ENCODE measurements at places on chromosomes 3 and 15.

DNA sequence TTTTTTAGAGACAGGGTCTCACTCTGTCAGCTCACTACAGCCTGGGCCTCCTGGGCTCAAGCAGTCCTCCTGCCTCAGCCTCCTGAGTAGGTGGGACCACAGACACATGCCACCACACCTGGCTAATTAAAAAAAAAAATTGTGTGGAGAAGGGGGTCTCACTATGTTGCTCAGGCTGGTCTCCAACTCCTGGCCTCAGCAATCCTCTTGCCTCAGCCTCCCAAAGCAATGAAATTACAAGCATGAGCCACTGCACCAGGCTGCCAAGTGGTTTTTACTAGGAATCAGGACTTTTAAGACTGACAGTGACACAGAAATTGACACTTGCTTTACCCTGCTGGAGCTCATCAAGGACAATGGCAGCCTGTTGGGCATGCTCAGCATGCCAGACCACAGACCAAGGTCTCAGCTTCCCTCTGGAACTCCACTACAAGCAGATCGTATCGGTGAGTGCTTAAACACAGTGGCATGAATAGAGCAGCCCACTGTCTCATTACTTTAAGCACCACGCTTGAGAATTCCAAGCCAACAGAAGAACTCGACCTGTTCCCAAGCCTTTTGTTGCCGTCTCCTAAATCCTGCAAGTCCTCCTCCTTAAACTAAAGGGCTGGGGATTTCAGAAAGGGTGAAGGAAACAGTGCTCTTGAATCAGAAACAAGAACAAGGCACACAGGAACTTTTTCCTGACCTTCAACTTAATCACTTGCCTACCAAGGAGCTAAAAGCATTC, 41.4 kb downstream of the EOMES start:
- DNase-seq = peak; percentile 91

- DNase-seq = no peak
These were observed 120.7 kb upstream of the MDFIC2 start for GRCh38 chr3:70433091-70433490.

DNA sequence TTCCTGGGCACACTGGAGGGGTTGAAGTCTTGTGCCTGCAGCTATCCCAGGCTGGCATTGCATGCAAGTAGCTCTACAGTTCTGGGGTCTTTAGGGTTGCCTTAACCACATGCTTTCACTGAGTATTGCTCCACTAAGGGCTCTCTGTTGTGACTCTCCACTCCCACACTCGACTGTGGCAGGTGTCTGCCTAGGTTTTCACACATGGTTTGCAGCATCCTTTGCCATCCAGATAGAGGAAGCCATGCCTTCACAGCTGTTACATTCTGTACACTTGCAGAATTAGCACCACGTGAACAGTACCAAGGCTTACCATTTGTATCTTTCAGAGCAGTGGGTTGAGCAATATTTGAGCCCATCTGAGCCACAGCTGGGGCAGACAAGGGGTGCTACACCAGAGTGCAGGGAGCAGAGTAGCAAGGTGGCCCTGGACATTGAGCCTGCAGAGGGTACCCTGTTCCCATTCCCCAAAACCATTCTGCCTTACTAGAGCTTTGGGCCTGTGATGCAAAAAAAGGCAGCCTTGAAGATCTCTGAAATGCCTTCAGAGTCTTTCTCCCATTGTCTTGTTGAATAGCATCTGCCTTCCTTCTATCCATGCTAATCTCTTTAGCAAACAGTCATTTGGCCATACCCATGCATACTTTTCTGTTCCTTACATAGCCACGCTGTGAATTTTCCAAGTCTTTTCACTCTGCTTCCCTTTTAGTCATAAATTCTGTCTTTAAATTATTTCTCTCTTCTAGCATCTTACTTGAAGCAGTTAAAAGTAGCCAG, 95.2 kb upstream of the PLCL2 start:
- DNase-seq = no peak

DNA sequence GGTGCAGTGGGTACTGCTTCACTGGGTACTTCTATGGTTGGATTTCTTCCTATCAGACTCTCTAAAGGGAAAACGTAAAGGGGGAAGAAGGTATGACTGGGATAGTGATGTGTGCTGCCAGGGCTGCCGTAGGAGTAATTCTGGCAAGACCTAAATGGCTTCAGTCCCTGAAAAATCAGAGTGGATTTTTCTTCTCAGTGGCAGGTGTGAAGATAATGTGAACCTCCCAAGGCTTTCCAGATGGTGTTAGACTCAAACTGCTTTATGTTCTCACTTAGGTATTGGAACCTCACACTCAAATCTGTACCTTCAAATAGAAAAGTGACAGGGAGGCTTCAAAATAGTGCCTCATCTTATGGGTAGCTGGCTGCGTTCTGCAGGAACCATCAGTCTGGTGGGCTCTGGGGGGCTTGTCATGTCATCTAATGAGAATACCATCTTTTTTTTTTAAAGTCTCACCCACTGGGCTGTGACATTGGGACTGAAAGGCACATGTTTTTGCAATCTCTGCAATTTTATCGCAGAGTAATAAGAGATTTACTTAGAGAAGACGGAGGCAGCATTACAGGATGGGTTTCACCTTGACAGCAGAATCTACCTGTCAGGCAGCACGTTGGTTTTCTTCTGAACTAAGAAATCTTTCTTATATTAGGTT, 28.5 kb downstream of the MINDY4B start:
- no peak for DNase-seq

GRCh38 chr3:13427662-13428603, 7.8 kb upstream of the NUP210 start:
- no peak for DNase-seq

GRCh38 chr15:57696146-57696545, 10.4 kb upstream of the POLR2M start:
- no peak for DNase-seq

DNA sequence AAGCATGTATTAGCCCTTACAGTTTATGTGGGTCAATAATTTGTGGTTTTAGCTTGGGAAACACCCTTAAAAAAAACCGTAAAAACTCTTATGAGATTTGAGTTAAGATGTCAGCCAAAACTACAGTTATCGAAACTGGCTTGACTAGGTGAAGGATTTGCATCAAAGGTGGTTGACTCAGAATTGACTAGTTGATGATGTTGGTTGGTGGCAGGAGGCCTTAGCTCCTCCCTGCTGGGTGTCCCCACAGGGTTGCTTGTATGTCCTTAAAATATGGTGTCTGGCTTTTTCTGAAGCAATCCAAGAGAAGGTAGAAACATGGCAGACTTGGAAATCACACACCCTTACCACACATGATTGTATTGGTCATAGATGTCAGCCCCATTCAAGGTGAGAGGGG, 305.1 kb downstream of the ROBO2 start:
- no peak for DNase-seq
